ENCODE measurements at places on chromosomes 11 and 22. TPM values are rescaled to one million over a fixed set of nuclear protein-coding genes. Genes with fewer than 3 reads are reported as not detected.

Gene TCN1
- total RNA-seq, result 4.9 TPM

Gene C1QTNF5
- total RNA-seq, result 20.1 TPM

Gene NRIP3
- 0.44 TPM for total RNA-seq

Gene PATE2
- not detected for total RNA-seq

Gene JHY
- total RNA-seq, result 2.3 TPM

DNA sequence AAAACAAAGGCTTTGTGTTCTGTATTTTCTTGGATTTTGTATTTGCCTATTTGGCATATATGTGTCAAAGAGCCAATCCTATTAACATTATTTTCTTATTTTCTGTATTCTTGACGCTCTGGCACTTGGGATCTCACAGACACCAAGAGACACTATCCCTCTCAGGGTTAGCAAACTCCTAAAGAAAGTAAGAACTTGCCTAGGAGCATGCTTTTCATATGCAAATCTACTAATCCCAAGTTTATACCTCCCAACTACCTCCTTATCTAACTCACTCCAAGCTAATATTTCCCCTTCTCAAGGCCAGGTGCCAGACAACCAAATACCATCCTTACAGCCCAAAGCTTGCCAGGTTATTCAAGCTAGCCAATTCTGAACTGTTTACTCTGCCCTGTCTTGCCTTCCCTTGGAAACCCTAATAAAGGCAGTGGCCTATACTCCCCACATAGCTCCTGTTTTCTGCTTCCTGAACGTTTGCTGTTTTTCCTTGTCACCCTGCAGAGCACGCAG, 455.4 kb upstream of the ANO3 start:
- H3K27me3 ChIP-seq, result no peaks in the 10 kb centered on the region
- no peak for DNase-seq
- no peaks in the 10 kb centered on the region for H3K4me1 ChIP-seq

- H3K4me3 ChIP-seq, result peak overlapping the region; percentile 64
- H3K27ac ChIP-seq, result peak overlapping the region; percentile 99
- DNase-seq, result peak; percentile 68
- H3K27me3 ChIP-seq, result no peaks in the 10 kb centered on the region
Measured at GRCh38 chr22:46070803-46071450, 79.4 kb upstream of the PPARA start.

GRCh38 chr11:44949160-44950030, 1.3 kb downstream of the TP53I11 start:
- H3K36me3 ChIP-seq, result no peaks in the 10 kb centered on the region
- peak overlapping the region; percentile 78 for H3K4me3 ChIP-seq
- H3K4me1 ChIP-seq, result no peaks in the 10 kb centered on the region
- peak; percentile 42 for DNase-seq

GRCh38 chr22:46262449-46263215, 511 bp downstream of the PKDREJ start:
- H3K4me1 ChIP-seq, result peaks cover 9% of the 10 kb centered on the region
- H3K4me3 ChIP-seq, result no peak overlapping the region
- H3K27ac ChIP-seq, result no peak overlapping the region
- H3K36me3 ChIP-seq, result no peaks in the 10 kb centered on the region
- DNase-seq, result peak; percentile 72

GRCh38 chr22:29310863-29311339, 4.5 kb downstream of the GAS2L1 start:
- peak; percentile 94 for DNase-seq
- no peaks in the 10 kb centered on the region for H3K27me3 ChIP-seq
- H3K36me3 ChIP-seq, result no peaks in the 10 kb centered on the region
- no peak overlapping the region for H3K27ac ChIP-seq
- no peak overlapping the region for H3K4me3 ChIP-seq

DNA sequence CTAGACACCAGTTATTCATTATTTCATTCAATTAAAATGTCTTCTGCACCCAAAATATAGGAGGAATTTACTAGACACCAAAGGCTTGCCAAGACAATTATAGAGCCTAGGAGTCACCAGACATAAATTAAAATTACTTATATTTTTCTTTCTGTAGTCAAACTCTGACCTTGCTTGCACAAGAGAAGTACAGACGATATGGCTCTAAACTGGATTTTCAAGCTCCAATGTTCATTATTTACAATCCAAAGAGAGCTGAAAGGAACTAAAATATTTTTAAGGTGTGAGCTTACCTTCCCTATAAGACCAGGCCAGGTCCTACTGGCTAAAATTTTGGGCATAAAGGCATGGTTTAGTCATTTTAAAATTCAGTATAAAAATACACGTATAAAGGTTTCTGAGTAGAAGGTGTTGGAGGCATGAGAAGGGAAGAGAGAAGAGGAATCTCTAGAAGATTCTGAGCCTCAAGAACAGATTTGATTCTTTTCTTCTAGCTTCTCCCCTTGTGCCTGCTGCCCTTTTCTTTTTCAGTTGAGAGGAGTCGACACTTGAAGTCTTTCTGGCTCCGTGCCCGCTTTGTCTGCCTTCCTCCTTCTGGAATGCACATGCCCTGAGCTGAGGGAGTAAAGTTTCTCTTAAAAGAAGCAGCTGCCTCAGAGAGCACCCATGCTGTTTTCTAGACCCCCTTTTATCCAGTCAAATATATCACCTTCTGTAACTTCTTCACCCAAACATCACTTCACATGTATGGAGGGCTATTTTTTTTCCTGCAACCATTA, 13.5 kb downstream of the C11orf97 start:
- H3K27me3 ChIP-seq, result no peaks in the 10 kb centered on the region
- H3K4me1 ChIP-seq, result no peaks in the 10 kb centered on the region
- no peaks in the 10 kb centered on the region for H3K36me3 ChIP-seq
- H3K27ac ChIP-seq, result no peak overlapping the region

DNA sequence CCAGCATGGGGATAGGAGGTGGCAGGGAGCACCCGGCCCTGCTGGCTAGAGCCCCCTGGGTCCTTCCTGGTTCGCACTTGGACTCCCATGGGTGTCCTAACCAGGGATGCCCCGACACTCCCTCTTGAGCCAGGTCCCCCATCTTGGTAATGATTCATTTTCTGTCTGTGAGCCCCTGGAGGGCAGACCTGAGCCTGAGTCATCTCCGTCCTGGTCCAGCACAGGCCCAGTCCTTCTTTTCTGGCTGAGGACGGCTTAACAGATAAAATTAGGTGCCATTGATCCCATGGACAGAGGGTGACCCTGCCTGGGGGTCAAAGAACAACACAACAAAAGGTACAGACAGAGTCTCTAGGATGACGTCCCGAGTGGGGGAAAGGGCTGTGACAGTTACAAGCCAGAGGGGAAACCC, 3.5 kb downstream of the RHOD start:
- H3K4me3 ChIP-seq, result no peak overlapping the region
- H3K27ac ChIP-seq, result no peak overlapping the region
- no peak for DNase-seq
- H3K27me3 ChIP-seq, result no peaks in the 10 kb centered on the region

DNA sequence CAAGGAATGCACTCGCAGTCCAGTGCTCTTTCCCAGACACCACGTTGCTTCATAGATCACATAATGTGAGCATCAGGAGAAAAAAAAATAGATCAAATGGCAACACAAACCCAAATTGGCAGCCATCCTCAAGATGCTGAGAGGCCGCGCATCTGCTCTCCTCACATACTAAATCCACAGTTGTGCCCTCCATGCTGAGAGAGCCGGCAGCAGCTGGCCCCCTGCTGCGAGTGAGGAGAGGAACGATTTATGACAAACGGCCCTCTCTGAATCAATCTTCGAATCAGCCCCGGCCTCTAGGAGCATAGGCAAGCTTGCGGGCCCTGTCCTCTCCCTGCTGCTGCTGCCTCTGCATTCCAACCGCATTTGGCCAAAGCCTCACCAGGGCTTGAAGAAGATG, 159.9 kb upstream of the TENM4 start:
- no peak overlapping the region for H3K4me3 ChIP-seq
- no peaks in the 10 kb centered on the region for H3K36me3 ChIP-seq
- H3K4me1 ChIP-seq, result no peaks in the 10 kb centered on the region
- DNase-seq, result no peak
- no peaks in the 10 kb centered on the region for H3K27me3 ChIP-seq

DNA sequence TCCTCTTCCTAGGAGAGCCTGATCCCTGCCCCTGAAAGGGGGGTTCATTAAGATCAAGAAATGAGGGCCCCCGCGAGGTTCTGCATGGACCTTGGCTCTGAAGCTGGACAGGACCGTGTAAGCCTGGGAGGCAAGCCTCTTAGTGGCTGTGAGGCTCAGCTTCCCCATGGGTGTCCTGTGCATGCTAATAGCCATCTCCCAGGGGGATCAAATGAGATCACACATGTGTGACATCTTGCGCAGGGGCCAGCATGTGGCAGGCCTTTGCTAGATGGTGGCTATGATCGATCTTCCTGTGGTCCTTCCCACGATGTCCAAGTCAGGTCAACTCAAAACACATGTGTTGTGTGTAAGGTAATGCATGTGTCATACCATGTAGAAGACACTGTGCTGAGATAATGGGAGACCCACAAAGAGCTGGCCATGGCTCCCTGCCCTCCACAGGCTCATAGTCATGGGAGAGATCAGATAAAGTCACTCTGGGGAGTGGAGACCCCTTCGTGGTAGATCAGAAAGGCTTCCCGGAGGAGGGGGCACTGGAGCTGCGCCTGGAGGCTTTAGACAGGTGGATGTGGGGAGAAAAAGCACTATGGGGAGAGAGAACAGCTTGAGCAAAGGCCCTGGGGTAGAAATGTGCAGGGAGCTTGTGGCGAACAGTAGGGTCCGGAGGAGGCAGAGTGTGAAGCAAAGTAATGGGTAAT, 3.7 kb downstream of the RAC2 start:
- DNase-seq, result no peak
- H3K27me3 ChIP-seq, result no peaks in the 10 kb centered on the region
- H3K27ac ChIP-seq, result no peak overlapping the region
- H3K4me1 ChIP-seq, result no peaks in the 10 kb centered on the region

DNA sequence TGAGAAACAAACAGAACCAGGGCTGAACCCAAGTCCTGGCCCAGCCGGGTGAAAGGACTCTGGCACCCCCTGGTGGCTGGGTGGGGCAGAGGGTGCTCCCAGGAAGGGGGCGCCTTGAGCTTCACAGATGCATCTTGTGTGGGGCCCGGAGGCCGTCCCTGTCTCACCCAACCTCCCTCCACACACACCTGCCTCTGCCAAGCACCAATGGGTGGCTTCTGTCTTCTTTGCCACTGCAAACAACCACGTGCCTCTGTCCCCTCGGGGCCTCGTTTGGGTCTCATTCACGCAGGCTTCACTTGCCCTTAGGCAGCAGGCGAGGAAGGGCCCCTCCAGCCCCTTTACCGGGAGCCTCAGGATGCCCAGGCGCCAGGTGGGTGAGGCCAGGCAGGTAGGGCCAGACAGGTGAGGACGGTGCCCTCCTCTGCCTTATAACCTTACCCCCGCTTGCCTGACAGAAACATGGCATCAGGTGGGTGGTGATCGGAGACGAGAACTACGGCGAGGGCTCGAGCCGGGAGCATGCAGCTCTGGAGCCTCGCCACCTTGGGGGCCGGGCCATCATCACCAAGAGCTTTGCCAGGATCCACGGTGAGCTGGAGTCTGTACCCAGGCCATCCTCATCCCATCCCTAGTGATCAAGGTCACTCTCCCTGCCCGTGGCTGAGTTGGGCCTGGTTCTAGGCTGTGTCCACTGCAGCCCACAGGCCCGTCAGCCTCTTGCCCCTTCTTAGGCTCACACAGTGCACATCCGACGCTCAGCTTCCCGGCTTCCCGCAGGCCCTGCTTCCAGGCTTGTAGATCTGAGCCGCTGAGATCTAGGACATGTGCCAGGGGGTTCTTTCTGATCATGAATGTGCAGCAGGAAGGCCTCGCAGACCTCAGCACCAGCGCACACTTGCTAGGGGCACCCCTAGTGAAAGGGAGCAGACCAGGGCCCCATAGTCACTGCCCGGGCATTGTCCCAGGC, 17.2 kb downstream of the POLR3H start:
- no peak overlapping the region for H3K27ac ChIP-seq
- peaks cover 30% of the 10 kb centered on the region for H3K36me3 ChIP-seq
- H3K27me3 ChIP-seq, result no peaks in the 10 kb centered on the region
- peaks cover 10% of the 10 kb centered on the region for H3K4me1 ChIP-seq
- DNase-seq, result peak; percentile 67
- H3K4me3 ChIP-seq, result no peak overlapping the region

Measured in pancreas (tissue), 10 donors.